ENCODE measurements at places on chromosomes 2 and 18.

DNA sequence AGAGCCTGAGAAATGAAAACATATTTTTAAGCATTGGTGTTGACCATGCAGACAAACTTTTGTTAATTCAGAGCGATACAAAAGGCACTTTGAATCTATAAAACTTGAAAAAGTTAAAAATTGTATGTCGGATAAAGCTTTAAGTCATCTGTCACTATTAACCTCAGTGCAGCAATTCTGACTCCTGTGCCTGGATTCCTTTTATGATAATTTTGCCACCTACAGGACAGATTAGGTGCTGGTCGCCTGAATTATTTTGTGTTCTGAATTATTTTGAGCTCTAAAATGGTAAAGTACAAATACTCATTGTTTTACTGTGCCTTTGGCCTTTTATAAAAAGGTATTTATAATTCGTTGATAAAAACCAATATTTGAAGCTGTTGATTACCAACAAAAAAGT is 19.4 kb upstream of the RNF138 start:
- no peak for DNase-seq

DNA sequence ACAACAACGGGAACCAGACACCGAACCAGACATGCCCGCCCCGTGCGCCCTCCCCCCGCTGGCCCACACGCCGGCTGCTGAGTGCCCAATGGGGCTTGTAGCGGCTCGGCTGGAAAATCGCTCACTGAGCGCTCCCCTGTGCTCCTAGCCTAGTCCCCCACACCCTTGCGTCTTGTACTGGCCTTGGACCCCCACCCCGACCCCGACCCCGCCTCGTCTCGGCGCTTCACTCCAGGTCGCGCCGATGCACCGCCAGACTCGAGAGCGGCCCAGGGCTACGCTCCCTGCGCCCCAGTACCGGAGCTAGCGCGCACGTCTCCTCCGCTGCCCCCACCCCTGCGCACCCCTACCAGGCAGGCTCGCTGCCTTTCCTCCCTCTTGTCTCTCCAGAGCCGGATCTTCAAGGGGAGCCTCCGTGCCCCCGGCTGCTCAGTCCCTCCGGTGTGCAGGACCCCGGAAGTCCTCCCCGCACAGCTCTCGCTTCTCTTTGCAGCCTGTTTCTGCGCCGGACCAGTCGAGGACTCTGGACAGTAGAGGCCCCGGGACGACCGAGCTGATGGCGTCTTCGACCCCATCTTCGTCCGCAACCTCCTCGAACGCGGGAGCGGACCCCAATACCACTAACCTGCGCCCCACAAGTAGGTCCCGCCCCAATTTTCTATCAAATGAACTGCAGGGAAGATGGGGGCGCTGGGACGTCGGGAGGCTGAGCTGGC is 1.5 kb downstream of the GAD1 start:
- no peak for DNase-seq

- DNase-seq: no peak
These were observed 109.8 kb downstream of the FARSB start for GRCh38 chr2:222545823-222546795.

GRCh38 chr2:216551234-216552068 is 52.8 kb downstream of the RPL37A start:
- DNase-seq: no peak

GRCh38 chr2:39516347-39517101 is 79.4 kb upstream of the MAP4K3 start:
- DNase-seq: no peak

DNA sequence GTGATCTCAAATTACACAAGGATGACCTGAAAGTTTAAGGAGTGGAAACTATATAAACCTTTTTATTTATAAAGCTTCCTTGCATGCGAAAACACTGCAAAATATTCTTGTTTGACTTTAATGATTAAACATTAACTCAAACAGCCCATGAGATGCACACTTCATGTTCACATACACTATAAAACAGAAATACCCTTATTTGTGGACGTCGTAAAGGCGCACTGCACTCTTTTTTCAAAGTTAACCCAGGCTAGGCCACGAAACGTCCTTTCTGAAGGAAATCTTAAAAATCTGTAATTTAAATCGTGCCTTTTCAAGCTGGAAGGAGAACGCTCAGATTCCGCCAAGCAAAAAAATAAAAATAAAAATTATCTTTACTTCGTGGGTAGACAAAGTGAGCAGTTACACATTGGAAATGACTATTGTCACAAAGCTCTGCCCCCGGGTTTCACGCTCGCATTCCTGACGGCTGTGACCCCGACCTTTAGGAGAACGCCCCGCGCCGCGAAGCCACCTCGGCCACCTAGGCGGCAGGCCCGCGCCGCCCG is 728 bp downstream of the FAM168B start:
- DNase-seq: no peak

- DNase-seq: no peak
These were observed 38.0 kb downstream of the AKAIN1 start for GRCh38 chr18:5159080-5159479.

Data from GM12878 (cell line).